Activated naive CD8-positive, alpha-beta T cell treated with anti-CD3 and anti-CD28 coated beads for 36 hours (primary cell): ENCODE measurements at places on chromosomes 16 and 17.
A peak's percentile ranks its signal among the peaks of the same experiment; 100 is the strongest.

DNA sequence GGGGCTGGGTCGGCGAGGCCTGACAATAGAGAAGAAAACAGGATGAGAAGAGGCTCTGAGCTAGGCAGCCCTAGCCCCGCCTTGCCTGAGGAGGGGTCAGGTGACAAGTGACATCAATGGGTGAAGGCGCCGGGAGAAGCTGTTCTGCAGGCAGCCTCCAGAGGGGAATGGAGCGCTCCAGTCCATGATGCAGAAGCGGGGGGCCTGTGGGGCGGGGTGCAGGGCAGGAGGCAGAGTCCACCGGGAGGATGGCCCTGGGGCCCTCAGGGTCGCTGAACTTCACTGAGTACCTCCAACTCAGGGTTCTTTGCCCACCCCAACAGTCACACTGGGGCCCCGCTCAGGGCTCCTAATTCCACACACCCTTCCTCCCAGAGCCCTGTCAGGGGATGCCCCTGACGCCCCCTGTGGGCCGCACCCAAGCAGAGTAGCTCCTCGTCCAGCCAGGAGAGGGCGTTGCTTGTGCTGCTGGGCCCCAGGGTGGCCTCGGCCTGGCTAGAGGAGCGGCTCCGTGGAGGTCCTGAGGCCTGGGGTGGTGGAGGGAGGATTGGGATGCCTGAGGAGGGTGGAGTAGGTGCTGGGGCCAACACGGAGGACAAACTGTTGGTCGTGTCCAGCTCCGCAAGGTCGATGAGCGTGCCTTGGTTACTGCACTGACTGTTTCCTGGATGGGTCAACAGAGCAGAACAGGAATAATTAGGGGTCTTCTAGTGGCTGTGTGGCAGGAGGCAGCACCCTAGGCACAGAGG, 20.8 kb downstream of the GGA3 start:
- DNase-seq = peak; percentile 61

- no peak for DNase-seq
These were observed 13.9 kb upstream of the ZCCHC14 start for GRCh38 chr16:87506423-87507350.

- no peak for DNase-seq
These were observed 78.5 kb downstream of the KLHDC4 start for GRCh38 chr16:87687126-87687910.

DNA sequence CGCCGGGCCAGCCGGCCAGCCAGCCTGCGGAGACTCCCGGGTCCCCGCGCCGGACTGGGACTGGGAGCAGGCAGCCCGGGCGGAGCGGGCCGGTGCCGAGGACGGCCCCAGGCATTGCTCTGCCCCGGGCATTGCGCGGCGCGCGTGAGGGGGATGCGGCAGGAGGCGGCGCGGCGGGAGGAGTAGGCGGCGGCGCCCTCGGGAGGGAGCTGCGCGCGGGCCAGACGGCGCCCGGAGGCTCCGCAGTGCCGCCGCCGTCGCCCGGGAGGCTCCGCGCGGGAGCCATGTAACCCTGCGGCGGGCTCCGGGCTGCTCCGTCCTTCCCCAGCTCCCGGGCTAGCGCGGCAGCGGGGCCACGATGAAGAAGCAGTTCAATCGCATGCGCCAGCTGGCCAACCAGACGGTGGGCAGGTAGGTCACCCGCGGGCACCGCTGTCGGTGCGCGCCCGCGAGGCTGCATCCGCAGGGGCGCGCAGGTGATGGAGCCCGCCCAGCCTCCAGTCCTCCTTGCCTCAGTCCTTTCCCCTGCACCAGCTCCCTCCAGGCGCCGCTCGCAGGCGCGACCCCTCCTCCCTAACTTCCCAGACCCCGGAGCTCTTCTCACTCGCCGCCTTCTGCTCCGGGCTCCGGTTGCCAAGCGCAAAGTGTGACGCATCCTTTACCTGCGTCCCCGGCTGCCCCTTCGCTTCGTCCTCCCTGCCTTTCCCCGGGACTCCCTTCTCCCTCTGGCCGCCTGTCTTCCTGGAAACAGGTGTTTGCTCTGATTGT, at the start of gene ARHGAP44:
Gene ARHGAP44 (plus strand): TSS at position 18 of the 768 bp plus-strand sequence. CDS start 341 bp downstream, at position 359.
- DNase-seq = peak; percentile 34

- DNase-seq = no peak
These were observed 154.7 kb upstream of the PLCG2 start for GRCh38 chr16:81624403-81624759.

- DNase-seq = no peak
These were observed 423.7 kb downstream of the TOX3 start for GRCh38 chr16:52123061-52123839.

GRCh38 chr17:42657824-42658588, 1.1 kb upstream of the TUBG2 start:
- DNase-seq = no peak

DNA sequence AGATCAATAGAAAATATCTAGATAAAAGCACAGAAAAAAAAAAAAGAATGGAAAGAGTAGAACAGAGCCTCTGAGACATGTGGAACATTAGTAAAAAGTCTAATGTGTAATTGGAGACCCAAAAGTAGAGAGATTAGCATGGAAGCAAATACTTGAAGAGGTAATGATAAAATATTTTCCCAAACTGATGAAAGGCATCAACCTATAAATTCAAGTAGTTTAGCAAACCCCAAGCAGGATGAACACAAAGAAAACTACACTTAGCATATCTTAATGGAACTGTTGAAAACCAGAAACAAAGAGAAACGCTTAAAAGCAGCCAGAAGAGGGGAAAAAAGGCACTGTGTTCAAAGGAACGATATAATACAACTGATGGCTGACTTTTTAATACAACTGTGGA, 16.4 kb downstream of the NF1 start:
- no peak for DNase-seq

DNA sequence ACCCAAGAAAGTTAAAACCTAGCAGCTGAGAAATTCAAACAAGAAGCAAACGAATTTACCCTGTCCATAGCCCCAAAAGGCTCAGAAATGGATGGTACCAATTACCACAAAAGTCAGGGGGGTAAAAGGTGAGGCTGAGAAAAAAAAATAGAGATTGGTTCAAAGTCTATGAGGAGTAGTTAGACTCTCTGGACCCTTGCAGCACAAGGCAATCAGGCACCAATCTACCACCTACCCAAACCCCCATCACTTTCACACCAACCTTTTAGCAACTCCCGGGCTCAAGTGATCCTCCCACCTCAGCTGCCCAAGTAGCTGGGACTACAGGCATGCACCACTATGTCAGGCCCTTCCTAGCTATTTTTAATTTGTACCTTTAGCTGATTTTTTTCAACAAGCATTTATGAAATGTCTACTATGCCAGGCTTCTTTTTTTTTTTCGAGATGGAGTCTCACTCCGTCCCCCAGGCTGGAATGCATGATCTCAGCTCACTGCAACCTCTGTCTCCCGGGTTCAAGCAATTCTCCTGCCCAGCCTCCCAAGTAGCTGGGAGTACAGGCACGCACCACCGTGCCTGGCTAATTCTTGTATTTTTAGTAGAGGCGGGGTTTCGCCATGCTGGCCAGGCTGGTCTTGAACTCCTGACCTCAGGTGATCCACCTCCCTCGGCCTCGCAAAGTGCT, 40.8 kb downstream of the USP32 start:
- no peak for DNase-seq

DNA sequence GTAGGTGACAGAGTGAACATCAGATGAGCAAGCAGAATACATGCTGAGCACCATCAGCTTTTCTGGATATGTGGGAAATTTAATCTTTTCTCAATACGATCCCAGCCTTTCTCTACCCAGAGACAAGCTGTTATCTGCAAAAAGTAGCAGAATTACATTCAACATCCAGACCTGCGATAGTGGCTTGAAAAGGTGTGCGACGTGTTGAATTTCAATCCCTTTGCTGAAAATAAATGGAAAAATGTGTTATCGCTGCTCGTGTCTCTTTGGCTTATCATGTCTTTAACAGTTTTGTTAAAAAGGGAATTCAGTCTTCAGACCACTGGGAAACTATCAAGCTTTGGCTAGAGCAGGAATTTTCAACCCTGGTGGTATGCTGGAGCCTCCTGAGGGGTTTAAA, 98.8 kb upstream of the FAM20A start:
- no peak for DNase-seq

DNA sequence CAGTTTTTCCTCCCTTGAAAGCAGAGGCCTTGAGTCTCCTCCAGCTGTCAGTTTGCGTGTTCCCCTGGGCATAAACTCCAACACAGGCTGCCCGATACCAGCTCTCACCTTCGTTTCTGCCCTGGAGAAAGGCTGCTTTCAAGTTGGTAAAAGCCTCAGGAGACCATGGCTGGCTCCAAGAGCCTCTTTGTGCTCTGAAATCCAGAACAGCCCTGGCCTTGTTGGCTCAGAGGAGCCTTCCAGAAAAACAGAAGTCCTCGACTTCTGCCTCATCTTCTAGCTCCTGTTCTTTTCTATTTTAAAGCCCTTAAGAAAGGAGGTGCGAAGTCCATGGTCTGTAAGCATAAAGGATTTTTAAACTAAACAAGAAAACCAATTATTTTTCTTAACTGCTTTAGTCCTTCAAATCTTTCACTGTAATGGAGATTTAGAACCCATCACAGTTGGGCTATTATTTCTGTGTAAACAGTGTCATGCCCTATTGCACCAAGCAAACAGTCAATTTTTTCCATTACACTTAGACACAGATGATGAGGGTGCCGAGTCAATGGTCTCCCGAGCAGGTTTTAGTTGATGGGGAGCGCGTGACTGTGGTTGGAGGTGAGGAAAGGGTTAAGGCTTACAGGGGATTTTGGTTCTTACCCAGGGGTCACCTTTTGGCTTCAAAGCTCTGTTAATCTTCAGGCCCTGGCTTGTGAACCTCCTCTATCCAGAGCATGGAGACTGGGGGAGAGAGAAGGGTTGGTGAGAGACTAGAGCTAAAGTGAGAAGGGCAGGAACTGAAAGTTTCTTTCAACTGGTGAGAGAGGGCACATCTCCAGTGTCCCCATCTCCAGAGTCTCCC, 212.8 kb downstream of the MSI2 start:
- DNase-seq = no peak

DNA sequence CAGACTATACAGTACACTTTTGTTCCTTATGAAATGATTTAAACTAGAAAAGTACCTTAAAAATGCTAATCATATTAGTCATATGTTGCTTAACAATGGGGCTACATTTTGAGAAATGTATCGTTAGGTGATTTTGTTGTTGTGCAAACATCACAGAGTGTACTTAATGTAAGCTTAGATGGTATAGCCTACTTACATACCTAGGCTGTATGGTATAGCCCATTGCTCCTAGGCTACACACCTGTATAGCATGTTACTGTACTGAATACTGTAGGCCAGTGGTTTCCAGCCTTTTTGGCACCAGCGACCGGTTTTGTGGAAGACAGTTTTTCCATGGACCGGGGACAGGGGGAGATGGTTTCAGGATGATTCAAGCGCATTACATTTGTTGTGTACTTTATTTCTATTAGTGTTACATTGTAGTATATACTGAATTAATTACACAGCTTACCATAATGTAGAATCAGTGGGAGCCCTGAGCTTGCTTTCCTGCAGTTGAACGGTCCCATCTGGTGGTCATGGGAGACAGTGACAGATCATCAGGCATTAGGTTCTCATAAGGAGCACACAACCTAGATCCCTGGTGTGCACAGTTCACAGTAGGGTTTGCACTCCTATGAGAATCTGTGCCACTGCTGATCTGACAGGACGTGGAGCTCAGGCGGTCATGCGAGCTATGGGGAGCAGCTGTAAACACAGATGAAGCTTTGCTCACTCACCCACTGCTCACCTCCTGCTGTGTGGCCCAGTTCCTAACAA, 35.0 kb upstream of the MRC2 start:
- DNase-seq = no peak

GRCh38 chr16:88003316-88003715, 52.1 kb downstream of the BANP start:
- no peak for DNase-seq

DNA sequence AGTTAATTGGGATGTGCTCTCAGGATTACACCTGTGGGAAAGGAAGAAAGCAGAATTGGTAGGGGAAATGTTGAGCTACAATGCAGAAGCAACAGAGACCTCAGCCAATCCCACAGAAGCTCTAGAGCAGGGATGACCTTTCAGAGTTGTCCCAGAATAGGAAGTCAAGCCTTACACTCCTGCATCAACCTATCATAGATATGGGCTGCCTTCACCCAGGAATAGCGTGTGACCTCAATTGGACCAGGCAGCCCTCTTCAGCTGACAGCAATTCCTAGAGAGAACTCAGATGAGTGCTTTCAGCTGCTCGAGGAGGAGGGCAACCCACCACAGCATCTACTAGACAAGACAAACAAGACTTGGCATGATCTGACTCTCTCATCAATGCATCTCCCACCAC, 189.7 kb downstream of the TMEM132E start:
- no peak for DNase-seq

GRCh38 chr16:66154801-66155200, 211.7 kb upstream of the CDH5 start:
- DNase-seq = no peak

GRCh38 chr16:48053418-48053745, 102.4 kb downstream of the ABCC12 start:
- DNase-seq = no peak

DNA sequence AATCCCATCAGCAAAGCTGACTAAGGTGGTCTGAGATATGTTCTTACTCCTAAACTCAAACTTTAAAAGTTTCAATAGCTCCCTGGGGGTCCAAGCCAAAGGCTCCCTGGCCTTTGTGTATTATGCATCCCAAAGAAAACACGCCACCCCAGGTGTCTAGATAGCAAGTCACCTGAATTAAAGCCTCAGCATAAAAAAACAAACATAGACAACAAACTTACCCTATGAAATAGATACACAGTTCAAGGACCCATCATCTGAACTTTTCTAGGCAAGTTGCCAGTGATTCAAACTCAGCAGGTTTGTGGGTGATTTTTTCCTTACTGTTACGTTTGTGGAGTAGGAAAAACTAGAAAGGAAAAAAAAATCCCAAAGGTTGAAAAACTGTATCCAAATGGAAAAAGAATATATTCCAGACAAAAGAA, 12.5 kb downstream of the CMTM3 start:
- no peak for DNase-seq

- no peak for DNase-seq
These were observed 777.6 kb downstream of the KCNJ18 start for GRCh38 chr17:22469941-22470340.

GRCh38 chr17:74132354-74132753, 71.1 kb upstream of the RPL38 start:
- DNase-seq = no peak

DNA sequence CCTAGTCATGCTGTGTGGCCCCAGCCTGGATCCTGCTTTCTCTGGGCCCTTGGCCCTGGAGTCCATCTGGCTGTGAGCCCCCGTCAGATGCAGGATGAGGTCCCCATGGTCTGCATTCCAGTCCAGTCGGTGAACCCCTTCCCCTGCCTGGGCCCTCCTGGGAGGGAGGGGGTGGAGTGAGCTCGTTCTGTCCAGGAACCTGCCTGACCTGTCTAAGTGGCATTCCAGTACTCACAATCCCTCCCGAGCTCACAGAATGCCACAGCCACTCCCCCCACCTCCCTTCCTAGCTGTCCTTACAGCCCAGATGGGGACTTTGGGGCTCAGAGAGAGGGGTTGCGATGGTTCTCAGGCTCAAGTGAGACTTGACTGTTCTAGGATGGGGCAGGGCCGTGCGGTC, 15.5 kb downstream of the SPNS2 start:
- no peak for DNase-seq

GRCh38 chr17:372157-373152, 19.8 kb upstream of the RPH3AL start:
- no peak for DNase-seq

GRCh38 chr17:49647256-49647585, 30.7 kb downstream of the SPOP start:
- no peak for DNase-seq

GRCh38 chr16:8931859-8932258, 31.8 kb downstream of the USP7 start:
- DNase-seq = no peak
